Esophagus muscularis mucosa (tissue), 4 donors: ENCODE measurements at places on chromosomes 12 and 14. TPM values are rescaled to one million over a fixed set of nuclear protein-coding genes. Genes with fewer than 3 reads are reported as not detected.

The ART4 gene
- total RNA-seq = 1.9 TPM

DNA sequence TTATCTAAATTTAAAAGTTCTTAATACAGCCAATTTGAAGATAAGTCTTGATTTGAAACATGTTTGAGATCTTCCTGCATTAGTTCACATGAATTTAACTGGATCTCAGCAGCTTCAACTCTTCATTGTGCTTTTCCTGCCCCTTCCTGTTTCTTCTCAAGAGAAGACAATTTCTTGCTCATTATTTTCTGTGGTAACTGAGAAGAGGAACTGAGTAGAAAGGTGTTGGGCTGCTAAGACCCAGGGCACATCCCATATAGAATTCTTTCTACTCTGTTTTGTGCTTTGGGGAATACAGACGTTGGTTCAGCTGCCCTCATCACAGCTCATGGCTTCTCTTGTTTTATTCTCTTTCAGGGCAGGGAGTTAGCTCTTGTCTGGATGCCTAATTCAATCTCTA is 110.2 kb downstream of the SNAPC1 start:
- no peaks in the 10 kb centered on the region for H3K36me3 ChIP-seq
- no peak overlapping the region for H3K27ac ChIP-seq
- no peaks in the 10 kb centered on the region for H3K4me1 ChIP-seq
- no peak for DNase-seq

- no peaks in the 10 kb centered on the region for H3K36me3 ChIP-seq
- H3K4me1 ChIP-seq = peaks cover 26% of the 10 kb centered on the region
- no peak overlapping the region for H3K4me3 ChIP-seq
- no peak for DNase-seq
Measured at GRCh38 chr14:29930283-29930682, 2.6 kb upstream of the PRKD1 start.

- no peak overlapping the region for H3K27ac ChIP-seq
- no peaks in the 10 kb centered on the region for H3K27me3 ChIP-seq
- DNase-seq = no peak
- no peak overlapping the region for H3K4me3 ChIP-seq
Measured at GRCh38 chr14:22531451-22532344, 57.3 kb downstream of the DAD1 start.

DNA sequence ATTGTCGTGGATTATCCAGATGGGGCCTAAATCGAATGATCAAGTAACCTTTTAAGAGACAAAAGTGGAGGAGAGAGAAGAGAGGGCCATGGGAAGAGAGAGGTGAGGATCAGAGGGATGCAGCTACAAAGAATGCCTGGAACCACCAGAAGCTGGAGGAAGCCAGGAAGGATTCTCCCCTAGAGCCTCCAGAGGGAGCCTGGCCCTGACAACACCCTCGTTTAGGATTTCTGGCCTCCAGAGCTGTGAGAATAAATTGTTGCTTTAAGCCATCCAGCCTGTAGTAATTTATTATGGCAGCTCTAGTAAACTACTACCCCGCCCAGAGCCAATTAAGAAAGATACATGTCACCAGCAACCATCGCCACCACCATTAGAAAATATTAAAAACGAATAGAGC is 46.2 kb upstream of the GSC start:
- H3K36me3 ChIP-seq = no peaks in the 10 kb centered on the region
- peaks cover 6% of the 10 kb centered on the region for H3K27me3 ChIP-seq
- no peak overlapping the region for H3K27ac ChIP-seq
- no peaks in the 10 kb centered on the region for H3K4me1 ChIP-seq
- DNase-seq = no peak

DNA sequence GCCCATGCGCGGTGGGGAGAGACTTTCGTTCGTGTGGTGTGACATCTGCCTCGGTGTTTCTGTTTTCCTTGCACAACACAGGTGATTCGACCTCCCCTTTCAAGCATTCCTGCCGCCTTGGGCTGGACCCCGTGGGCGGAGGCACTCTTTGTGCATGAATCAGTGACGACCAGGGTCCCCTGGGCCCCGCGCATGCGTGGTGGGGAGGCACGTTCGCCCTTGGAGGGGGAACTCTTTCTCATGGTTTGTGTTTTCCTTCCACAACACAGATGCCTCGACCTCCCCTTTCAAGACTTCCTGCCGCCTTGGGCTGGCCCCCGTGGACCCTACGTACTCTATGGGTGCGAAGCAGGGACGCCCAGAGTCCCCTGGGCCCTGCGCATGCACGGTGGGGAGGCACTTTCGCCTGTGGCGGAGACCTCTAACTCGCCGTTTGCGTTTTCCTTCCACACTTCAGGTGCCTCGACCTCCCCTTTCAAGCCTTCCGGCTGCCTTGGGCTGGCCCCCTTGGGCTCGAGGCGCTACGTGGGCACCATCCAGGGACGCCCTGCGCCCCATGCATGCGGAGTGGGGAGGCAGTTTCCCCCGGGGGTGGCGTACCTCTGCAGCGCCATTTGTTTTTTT is 340.9 kb downstream of the ALG10 start:
- no peaks in the 10 kb centered on the region for H3K36me3 ChIP-seq
- no peak overlapping the region for H3K4me3 ChIP-seq
- no peaks in the 10 kb centered on the region for H3K4me1 ChIP-seq
- DNase-seq = no peak
- H3K27ac ChIP-seq = no peak overlapping the region

The KRT72 gene
- total RNA-seq = not detected

The CSRP2 gene
- total RNA-seq = 65.5 TPM

- H3K4me3 ChIP-seq = no peak overlapping the region
- peaks cover 28% of the 10 kb centered on the region for H3K4me1 ChIP-seq
- DNase-seq = no peak
- peak overlapping the region; percentile 76 for H3K27ac ChIP-seq
Measured at GRCh38 chr12:122051231-122051876, 27.2 kb upstream of the MLXIP start.

The ADAMTS20 gene
- not detected for total RNA-seq

The CTDSP2 gene
- total RNA-seq = 249 TPM

The ETNK1 gene
- total RNA-seq = 17.6 TPM

DNA sequence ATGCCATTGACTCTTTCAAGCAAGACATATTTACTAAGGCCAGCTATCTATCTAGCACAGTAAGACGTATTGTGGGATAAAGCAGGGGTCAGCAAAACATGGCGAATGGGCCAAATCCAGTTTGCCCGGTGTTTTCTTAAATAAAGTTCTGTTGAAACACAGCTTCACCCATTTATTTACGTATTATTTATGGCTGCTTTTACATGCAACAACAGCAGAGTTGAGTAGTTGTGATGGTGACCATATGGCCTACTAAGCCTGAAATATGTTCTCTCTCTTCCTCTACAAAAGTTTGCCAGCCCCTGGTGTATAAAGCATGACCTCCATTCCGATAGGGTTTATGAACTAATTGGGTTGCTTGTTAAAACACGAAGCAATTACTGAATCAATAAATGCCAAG is 322.1 kb downstream of the CCDC91 start:
- no peaks in the 10 kb centered on the region for H3K36me3 ChIP-seq
- no peak overlapping the region for H3K4me3 ChIP-seq
- DNase-seq = no peak
- no peak overlapping the region for H3K27ac ChIP-seq

- peaks cover 27% of the 10 kb centered on the region for H3K36me3 ChIP-seq
- no peak for DNase-seq
- H3K4me1 ChIP-seq = peaks cover 41% of the 10 kb centered on the region
- H3K4me3 ChIP-seq = peak overlapping the region; percentile 67
- peak overlapping the region; percentile 91 for H3K27ac ChIP-seq
- H3K27me3 ChIP-seq = no peaks in the 10 kb centered on the region
Measured at GRCh38 chr12:113186033-113186365, 478 bp downstream of the RITA1 start.

DNA sequence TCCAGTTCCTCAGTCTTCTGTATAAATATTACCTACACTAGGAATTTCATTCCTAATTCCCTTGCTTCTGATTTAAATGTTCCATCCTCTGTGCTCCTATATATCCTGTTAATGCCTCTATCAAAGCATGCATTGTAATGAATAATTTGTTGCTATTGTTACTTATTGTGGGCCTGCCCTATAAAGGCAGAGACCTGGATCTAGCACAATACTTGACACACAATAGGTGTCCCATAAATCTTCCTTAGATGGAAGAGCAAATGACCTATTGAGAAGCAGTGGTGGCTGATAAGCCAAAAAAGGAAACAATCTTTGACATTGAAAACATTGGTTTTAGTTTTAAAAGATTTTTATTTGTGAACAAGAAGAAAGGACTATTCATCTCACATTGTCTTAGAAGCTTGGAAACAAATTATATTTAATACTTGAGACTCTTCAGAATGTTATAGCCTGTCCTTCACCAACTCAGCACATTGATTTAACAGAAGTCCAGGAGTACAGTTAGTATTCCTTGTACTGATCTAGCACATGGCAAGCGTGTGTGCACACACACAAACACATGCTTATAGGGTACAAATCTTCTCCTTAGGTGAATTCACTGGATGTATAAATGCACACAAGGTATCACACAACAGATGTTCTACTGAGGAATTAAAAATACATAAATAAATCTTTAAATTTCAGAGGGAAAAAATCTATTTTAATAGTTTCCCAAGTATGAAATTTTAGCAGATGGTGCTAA is 135.9 kb downstream of the DUSP6 start:
- no peaks in the 10 kb centered on the region for H3K27me3 ChIP-seq
- no peaks in the 10 kb centered on the region for H3K36me3 ChIP-seq
- H3K4me1 ChIP-seq = no peaks in the 10 kb centered on the region
- DNase-seq = no peak
- H3K4me3 ChIP-seq = no peak overlapping the region
- H3K27ac ChIP-seq = no peak overlapping the region

DNA sequence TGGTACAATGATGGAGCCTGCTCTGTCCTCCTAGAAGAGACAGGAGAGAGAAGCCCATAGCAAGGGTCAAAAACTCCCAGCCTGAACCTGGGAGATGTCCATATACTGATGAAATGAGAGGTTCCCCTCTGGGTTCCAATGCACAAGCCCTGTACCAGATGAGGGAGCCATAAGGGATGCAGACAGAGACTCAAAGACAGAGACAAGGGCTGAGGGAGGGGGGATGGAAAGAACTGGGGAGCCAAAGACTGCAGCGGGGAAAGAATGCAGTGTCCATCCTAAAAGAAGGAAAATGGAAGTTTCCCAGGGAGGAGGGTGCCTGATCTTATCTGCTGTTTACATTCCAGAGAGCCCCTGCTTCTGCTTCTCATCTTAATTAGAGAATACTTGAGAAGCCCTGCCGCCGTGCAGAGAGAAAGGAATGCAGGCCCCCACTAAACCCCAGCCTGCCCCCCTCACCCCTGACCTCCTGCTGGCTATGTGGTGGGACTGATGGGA is 27.7 kb downstream of the KRT18 start:
- no peaks in the 10 kb centered on the region for H3K27me3 ChIP-seq
- no peak for DNase-seq
- H3K27ac ChIP-seq = no peak overlapping the region
- peaks cover 27% of the 10 kb centered on the region for H3K4me1 ChIP-seq
- no peaks in the 10 kb centered on the region for H3K36me3 ChIP-seq
